ENCODE measurements at places on chromosomes 4 and X.

GRCh38 chr4:3203971-3204431 is 45.0 kb upstream of the MSANTD1 start:
- DNase-seq, result no peak

- no peak for DNase-seq
Measured at GRCh38 chr4:8048856-8049676, 109.4 kb upstream of the AFAP1 start.

GRCh38 chr4:59553721-59554091 is 1646.4 kb upstream of the ADGRL3 start:
- no peak for DNase-seq

DNA sequence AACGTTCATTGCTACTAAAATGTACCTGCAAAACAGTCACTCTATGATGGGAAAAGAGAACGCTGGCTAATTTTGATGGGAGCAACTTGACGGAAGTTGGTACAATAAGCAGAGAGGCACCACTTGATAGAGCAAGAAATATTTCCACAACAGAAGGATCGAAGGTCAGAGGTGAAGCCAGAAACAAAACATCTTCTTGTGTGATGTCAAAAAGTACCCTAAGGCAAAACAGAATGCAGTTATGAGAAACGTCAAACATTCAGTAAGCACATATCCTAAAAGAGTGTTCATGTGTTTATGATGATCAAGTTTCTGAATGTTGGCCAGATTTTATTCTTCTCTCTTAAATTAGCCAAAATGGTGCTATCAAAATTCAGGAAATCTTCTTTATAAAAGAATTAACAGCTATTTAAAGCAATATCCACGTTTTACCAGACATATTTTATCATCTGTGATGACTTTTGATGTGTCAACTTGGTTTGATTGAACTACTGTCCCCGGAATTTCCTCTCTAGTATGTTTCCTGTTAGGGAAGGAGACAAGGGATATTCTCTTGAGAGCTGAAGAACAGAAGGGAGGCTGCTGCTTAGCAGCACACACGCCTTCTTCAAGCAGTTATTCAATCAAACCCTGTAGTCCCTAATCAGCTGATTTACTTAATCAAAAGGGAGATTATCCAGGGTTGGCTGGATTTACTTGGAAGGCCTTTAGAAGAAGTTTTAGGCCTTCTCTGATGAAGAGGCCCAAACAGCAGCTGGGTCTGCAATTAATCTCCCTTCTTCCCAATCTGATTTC is 15.7 kb downstream of the AASDH start:
- DNase-seq, result no peak

GRCh38 chr4:22720091-22720490 is 27.4 kb downstream of the GBA3 start:
- DNase-seq, result no peak

- DNase-seq, result no peak
Measured at GRCh38 chrX:77118686-77119085, 328.5 kb upstream of the FGF16 start.

DNA sequence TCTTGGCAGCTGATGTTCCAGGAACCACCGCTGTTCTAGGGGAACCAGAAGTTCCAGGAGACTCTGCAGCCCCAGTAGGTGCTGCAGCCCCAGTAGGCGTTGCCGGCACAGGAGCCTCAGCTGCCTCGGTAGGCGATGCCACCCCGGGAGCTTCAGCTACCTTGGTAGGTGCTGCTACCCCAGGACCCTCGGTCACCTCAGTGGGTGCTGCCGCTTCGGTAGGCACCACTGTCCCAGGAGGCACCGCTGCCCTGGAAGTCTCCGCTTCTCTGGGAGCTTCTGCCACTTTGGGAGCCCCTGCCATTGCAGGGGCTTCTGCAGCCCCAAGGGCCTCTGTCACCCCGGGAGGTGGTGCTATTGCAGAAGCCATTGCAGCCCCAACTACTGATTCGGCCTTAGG is 2.8 kb downstream of the ARMCX2 start:
- DNase-seq, result no peak

GRCh38 chr4:1748465-1748995 is 27.2 kb downstream of the TACC3 start:
- DNase-seq, result peak; percentile 76

- DNase-seq, result no peak
Measured at GRCh38 chrX:48509245-48509590, 426 bp downstream of the PORCN start.

DNA sequence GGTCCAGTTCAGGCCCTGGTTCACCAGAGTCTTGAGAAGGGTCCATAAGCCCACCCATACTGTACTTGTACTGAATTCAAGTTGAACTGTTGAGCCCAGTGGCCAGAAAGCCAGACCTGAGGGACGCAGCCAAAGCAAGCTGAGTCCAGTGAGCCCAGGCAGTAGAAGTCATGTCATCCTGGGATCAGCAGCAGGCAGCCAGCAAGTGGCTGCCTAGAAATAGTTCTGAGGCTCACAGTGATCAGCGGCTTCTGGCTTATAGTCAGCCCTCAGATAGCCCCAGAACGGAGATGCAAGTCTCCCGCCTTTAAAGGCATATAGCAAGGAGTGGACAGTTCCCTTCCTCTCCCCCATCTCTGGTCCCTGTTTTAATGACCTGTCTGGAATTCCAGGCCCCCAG is 347.1 kb downstream of the FBXW7 start:
- no peak for DNase-seq

DNA sequence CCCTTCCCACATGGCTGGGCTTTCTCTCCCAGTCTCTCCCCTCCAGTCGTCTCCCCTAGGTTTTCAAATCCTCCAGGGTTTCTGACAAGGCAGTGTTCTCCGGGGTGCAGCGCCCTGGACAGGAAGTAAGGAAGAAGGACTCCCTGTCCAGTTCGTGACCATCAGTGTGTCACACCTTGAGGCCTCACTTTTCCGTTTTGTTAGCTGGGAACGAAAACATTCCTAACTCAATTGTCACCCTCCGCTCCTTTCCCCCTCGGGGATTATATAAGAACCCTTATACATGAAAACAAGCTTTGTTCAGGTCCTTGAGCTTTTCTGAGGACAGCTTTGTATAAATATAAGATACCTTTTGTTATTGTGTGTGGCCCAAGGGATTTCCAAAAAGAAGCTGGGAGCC is 92.1 kb downstream of the KDR start:
- no peak for DNase-seq

GRCh38 chrX:9586992-9587392 is 122.1 kb downstream of the TBL1X start:
- no peak for DNase-seq

DNA sequence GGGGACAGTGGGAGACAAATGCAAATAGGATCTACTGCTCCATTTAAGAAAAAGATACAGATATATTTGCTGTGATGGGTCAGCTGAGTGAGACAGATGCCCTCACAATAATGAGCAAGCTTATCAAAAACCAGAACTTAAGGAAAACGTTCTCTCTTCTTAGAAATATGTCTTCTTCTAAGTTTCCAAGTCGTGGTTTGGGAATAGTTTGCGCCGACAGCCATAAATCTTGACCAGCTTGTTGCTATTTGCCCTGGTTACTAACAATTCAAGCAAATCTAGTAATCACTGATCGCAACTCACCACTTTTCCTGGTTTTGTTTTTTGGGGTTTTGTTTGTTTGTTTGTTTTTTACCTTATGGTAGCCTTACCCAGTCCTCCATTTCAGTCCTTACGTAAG is 67.6 kb upstream of the GUCY1A1 start:
- DNase-seq, result no peak

GRCh38 chr4:113700602-113701150 is 60.9 kb downstream of the CAMK2D start:
- no peak for DNase-seq

GRCh38 chrX:44503560-44503959 is 39.1 kb downstream of the FUNDC1 start:
- DNase-seq, result no peak
